NCI-H748 treated with DMSO at 0.1 percent for 48 hours (cell line): ENCODE measurements at places on chromosomes 3 and 15.

- no peak for DNase-seq
These were observed 220.2 kb downstream of the NTRK3 start for GRCh38 chr15:88036154-88036839.

DNA sequence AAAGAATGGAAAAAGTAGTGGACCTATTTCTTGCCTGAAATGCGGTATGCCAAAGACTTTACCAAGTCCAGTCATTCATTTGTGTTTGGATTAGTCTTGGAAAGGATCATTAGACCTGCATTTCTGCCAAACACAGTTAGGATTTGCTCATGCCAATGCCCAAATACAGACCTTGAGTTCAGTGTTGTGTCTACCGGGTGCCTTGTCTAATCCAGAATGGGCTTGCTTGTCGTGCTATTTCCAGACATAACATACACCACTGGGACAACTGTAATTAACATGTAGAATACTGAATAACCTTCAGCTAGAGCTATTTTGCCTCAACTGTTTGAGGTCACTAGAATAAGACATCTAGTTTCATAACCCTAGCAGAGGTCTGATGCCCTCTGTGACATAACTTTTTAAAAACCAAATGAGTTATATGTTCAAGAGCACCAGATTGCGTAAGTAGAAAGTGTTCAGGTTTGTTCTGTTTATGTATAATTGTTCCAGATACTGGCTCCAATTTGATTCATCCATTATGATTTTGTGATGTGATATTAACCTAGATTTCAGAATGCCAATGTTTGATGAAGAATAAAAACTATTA, 145.3 kb upstream of the DPH6 start:
- no peak for DNase-seq

- no peak for DNase-seq
These were observed 26.6 kb downstream of the SHOX2 start for GRCh38 chr3:158079599-158079998.

- DNase-seq, result no peak
These were observed 59.5 kb upstream of the HACD2 start for GRCh38 chr3:123644358-123644757.

DNA sequence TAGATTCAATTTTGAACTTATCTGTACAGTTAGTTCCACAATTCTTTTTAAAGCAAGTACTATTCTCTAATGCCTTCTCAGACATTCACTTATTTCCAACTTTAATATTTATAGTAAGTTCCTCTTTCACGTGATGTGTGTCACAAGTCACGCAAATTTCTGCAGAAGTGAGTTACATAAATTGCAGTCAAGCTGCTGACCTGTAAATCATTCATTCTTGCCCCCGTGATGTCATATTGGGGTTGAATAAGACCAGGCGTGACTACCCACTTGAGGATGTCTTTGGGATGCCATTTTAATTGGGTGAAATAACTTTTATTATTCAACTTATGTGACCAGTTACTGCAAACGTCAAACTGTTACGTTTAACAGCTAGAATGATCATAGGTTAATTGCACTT, 15.1 kb downstream of the PPARG start:
- no peak for DNase-seq

DNA sequence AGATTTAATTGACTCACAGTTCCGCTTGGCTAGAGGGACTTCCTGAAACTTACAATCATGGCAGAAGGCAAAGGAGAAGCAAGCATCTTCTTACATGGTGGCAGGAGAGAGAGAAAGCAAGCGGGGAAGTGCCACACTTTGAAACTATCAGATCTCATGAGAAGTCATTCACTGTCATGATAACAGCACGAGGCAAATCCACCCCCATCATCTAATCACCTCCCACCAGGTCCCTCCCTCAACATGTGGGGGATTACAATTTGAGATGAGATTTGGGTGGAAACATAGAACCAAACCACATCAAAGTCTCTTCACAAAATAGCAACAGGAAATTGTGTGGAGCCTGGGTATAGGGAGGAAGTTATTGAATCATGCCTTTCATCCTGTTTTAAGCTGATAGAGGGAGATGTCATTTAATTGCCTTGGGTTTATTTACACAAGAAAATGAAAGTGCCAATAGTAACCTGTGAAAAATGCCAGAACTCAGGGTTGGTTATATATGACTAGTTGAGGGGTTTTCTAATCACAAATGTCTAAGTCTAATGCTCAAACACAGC, 624.8 kb upstream of the LMCD1 start:
- DNase-seq, result no peak

- no peak for DNase-seq
These were observed 55.8 kb downstream of the TRPC1 start for GRCh38 chr3:142779591-142779990.

- no peak for DNase-seq
These were observed 77.8 kb downstream of the WWTR1 start for GRCh38 chr3:149579838-149580542.

- no peak for DNase-seq
These were observed 52.2 kb upstream of the FXR1 start for GRCh38 chr3:180860180-180860858.

DNA sequence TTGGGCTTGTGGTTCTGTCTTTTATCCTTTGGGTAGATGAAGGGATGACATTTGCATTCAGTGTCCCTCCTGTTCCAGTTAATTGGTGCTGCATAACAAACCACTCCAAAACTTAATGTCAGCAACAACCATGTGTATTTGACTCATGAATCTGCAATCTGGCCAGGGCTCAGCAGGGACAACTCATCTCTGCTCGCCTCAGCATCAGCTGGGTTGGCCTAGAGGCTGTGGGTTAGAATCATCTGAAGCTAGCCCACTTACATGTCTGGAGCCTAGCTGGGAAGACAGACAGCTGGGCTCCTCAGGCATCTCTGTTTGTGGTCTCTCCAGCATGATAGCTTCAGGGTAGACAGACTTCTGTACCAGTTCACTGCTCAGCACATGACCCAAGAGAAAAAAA, 92.0 kb downstream of the TMEM108 start:
- peak; percentile 49 for DNase-seq

- DNase-seq, result no peak
These were observed 8.7 kb upstream of the VIPR1 start for GRCh38 chr3:42493798-42494151.

DNA sequence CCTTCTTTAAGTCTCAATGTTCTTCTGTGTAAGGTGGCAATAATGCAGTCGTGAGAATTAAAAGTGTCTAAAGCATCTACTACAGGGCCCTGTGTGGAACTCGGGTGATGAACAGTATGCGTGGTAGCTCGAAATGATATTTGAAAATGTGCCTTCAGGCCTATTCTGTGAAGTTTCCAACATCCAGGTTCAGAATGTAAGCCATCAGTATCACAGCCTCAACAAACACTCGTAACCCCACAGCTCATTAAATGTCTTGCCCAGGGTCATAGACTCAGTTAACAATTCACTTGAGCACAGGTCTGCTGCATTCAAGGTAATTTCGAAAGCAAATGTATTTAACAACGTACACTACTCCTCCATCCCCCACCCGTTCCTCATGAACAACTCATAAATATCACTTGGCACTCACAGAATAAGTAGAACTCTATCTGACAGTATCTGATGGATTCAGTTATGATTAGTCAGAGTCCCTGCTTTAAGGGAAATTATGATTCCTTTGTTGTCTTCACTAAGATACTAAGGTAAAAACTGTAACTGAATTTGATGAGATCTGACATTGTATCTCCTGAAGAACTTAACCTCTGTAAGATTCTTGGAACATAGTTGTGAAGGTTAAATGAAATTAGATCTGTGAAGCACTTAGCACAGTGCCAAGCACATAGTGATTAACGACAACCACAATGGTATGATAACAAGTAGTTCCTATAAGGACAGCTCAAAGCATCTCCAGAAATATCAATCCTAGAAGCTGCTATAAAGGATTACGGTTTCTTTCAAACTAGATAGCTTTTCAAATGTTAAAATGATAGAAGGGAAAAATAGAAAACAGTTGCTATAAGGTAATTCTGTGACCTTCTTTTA, 642.3 kb downstream of the TBL1XR1 start:
- DNase-seq, result no peak

- no peak for DNase-seq
These were observed 83.6 kb downstream of the TIGIT start for GRCh38 chr3:114377426-114377825.

- DNase-seq, result no peak
These were observed 563.0 kb upstream of the CCDC54 start for GRCh38 chr3:106814231-106814630.

- no peak for DNase-seq
These were observed 253.0 kb upstream of the P2RY1 start for GRCh38 chr3:152581951-152582350.

GRCh38 chr15:64282701-64283100, 73.3 kb downstream of the CSNK1G1 start:
- no peak for DNase-seq

GRCh38 chr3:39721076-39721475, 88.3 kb upstream of the MYRIP start:
- no peak for DNase-seq

DNA sequence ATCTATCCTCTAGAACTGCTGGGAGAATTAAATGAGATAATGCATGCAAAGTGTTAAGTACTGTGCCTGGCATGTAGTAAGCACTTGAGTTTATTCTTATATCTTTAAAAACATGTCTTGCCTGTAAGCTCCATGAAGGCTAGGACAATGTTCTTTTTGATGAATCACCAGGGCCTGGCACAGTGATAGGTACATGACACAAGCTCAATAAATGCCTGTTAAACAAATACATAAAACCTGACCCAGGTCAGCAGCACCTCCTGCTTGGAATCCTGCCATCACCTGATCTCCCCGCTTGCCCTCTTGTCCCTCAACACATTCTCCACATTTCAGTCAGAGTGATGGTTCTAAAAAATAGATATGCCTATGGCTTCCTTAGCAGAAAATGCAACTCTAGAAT, 186.8 kb downstream of the CHST2 start:
- no peak for DNase-seq

- DNase-seq, result no peak
These were observed 61.6 kb downstream of the GJD2 start for GRCh38 chr15:34693053-34693744.

GRCh38 chr3:96700322-96701315, 113.8 kb upstream of the EPHA6 start:
- no peak for DNase-seq

DNA sequence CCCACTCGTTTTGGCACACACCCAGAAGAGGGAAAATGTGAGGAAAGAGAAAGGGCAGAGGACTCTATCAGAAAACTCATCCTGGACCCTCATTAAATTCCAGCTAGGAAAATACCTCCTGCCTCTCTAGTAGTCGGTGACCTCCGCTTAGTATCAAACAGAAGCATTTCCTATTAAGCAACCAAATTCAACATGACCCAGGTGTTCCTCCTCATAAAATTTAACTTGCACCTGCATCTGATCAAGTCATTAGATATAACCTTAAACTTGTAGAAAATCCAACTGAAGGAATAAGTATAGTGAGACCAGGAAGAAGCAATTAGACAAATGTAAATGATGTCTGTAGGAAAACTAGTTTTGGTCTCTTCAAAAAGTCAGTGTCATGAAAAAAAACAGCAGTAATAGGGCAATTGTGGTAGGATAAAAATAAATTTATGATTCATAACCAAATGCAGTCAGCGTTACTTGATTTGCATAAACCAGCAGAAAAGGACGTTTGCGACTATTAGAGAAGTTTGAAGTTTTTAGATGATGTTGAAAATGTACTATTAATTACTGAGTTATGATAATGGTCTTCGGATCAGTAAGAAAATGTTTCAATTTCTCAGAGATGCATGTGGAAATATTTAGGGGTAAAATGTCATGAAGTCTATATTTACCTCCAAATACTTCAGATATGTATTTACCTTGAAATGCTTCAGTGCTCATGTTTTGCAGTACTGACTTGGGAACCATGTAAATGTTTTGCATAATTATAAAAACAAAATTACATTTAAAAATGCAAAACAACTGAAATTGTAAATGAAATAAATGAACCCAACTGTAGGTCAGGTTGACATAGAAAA, 44.6 kb downstream of the LDHAL6B start:
- DNase-seq, result no peak

DNA sequence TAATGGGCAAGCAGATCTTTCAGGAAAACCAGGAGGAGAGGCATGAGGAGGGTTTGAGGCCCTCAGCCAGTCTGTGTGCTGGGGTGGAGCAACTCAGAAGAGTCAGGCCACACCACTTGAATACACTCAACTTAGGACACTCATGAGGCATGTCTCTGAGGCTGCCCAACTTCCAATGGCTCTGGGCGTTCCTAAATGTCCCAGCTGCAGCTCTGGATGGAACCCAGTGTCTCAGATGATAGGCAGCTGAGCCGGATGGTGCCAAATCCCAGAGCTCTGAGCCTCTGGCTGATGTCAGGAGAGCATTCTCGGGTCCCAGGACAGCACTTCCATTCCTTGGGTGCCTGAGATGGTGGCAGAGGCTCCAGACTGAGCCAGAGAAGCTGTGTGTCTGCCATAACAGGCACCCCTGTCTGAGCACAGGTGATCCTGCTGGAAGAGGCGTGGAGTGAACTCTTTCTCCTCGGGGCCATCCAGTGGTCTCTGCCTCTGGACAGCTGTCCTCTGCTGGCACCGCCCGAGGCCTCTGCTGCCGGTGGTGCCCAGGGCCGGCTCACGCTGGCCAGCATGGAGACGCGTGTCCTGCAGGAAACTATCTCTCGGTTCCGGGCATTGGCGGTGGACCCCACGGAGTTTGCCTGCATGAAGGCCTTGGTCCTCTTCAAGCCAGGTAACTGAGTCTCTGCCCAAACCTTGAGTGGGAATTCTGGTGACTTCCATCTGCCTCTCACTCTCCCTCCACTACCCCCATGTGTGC, 2.8 kb downstream of the NR2E3 start:
- no peak for DNase-seq

DNA sequence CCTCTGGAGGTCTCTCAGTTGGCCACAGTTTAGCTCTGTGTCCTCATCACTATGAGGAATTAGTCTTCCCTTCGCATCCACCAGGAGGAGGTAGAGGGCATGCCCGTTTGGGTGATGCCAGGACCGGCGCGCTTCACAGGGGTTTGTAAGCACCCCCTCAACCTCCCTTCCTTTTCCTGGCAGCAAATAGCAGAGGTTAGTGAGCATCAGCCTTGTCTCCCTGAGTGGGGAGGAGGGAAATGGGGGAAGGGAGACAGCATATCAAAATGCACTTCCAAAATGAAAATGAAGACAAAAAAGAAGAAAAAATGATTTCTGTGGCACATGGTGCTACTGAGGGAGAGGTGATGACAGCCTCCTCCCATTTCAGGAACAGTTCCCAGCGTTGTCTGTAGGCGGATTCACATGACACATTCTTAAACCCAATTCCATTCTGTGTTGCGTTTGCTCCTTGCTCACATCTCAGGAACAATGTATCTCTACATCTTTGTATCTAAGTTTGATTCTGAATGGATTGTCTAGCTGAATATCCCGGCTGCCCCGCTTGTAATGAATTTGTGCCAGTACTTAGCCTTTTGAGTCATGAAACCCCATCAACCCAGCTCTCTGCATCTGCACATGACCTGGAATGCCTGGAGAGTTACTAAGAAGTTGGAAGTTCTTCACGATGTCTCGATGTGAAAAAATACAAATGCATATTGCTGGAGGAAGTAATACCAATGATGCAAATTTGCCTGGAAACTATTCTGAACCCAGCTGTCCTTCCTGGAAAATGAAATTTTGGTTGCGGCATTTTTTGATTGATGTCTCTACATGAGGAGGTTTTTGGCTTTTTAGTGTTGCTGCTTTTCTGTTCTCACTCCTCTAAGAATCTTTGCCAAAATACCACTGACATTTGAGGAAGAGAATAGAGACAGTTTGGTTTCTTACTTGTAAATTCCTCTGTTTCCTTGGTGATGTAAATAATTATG, 45.2 kb downstream of the TYRO3 start:
- peak; percentile 20 for DNase-seq
